ENCODE measurements at places on chromosomes 2 and 18.

DNA sequence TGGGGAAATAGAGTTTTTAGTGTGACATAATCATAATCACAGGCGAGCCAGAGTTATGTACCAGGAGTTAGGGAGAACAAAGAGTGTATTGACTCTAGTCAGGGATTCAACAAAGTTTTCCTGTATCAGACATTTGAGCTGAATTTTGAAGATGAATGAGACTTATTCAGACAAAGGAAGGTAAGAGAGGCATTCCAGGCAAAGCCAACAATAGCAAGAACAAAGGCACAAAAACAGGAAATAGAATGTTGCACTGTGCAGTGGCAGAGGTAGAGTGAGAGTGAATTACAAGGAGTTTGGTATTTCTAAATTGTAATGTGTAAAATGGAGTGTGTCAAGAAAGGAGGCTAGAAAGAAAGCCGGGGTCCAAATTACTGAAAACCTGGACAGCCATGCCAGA is 156.2 kb downstream of the CCDC148 start:
- no peak for DNase-seq

DNA sequence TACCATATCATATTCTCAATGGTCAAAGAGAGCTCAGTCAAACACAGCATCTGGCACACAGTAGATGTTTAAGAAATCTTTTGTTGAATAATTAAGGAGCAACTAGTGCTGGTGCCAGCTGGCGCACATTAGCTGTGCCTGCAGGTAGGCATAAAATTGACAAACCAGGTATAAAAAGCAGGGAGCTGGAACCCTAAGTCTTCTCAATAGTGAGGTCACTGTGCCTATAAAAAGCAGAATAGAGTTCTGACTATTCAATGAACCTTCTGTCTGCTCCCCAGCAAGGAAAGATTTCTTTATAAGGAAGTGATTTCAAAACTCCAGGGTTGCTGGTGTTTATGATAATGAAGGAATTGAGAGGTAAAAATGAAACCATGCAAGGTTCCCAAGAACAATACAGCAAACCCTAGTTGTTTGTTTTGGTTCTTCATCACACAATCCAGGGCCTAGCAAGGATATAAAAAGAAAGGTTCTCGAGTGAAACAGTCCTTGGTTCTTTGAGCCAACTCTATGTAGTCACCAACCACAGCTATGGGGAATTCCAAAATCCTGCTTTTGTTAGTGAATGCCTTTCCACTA is 76.1 kb downstream of the THADA start:
- peak; percentile 98 for DNase-seq

DNA sequence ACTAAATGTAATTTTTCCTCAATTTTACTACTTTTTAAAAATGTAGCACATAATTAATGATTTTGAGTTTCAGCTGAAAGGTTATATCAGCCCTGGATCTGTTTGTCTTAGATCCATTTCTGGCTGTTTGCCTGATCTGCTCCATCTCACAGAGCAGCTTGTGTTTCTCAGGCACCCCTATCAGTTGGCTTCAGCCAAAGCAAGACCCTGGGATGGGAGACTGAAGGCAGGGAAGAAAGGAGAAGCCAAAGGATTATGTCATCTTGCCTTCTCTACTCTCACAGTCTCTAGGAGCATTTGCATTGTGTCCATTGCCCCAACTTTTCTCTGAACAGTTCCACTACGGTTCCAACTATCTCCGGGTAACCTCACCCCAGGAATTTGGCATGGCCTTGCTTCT is 110.5 kb downstream of the CCDC148 start:
- no peak for DNase-seq

DNA sequence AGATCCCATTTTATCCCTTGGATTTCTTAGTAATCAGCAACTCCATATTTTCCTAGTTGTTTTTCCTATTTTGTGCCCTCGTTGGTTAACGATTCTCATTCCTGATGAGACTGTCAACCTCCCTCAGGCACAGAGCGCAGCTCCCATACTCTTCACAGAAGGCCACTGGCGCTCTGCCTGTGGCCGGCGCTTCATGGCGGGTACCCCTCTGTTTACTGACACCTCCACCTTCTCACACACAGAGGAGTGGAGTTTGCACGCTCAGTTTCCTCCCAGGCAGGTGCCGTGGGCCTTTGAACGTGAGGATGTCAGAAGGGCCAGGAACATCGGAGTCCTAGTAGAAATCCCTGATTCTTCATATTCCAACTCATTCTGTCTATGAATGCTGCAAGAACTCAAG is 139.0 kb downstream of the MBP start:
- no peak for DNase-seq

GRCh38 chr18:39589496-39589895 is 2023.9 kb upstream of the CELF4 start:
- no peak for DNase-seq

GRCh38 chr2:159998961-159999360 is 63.5 kb downstream of the PLA2R1 start:
- DNase-seq: peak; percentile 53

DNA sequence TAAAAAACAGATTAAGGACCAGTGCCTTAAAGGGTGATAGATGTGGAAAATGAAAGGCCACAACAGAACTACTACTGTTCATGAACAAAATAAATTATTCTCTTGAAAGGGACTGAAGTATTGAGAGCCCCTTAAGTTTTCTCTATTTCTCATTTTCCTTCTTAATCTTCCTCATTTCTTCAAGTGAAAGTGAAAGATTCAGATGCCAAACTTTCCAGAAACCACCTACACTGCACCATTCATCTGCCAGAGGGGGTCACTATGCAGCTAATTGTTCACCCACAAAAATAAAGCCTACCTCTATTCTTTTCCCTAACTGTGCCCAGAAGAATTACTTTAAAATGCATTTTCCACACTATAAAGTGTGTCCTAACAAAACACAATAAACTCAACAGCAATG is 140.1 kb downstream of the NR4A2 start:
- peak; percentile 8 for DNase-seq

GRCh38 chr2:191786694-191787093 is 60.2 kb downstream of the CAVIN2 start:
- peak; percentile 28 for DNase-seq

- DNase-seq: peak; percentile 28
Measured at GRCh38 chr2:158969715-158970240, 1.3 kb downstream of the TANC1 start.

DNA sequence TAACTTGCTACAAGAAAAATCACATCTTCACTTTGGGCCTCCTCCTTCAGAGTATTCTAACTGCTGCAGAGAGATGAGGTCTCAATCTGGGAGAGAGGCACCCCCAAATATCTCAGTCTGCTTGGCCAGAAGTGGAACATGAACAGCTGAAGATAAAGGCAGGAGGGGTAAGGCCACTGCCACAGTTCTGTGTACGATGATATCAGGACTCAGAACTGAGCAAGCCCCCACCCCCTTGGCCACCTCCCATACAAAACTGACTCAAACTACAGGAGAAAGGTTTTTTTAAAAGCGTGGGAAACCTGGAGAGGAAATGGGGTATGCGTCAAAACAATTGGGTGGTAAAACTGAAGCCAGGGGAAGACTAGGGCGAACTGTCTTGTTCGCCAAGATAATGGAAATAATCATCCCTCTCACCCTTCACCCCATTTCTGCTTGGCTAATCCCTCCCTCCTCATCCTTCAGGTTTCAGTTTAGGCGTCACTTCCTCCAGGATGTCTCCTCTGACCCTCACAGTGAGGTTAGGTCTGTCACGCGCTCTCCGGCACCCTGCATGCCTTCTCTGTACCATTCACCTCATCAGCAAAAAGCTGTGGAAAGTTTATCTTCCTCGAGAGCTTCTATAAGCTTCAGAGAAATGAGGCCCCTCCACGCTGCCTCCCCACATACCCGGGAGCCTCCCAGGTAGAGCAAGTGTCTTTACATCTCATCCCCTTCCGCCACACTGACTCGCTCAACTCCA is 64.4 kb downstream of the SFXN5 start:
- DNase-seq: no peak

DNA sequence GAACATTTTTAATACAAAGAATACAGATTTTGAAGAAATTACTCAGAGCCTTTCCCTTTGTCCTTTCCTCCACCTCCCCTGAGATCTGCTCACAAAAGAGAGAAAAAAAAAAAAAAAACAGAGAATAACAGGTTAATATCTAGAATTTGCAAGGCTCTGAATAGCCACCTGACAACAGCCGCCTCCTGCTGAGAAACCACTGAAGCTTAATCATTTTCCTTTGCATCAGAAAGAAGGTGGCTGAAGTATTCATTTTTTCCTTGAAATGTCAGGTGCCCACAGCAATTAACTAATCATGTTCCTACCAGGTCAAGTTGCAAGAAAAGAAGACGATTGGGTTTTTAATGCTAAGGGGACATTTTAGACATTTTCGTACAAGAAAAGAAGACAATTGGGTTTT is 21.2 kb downstream of the CNTNAP5 start:
- no peak for DNase-seq

- no peak for DNase-seq
Measured at GRCh38 chr18:32760391-32760790, 12.4 kb downstream of the KLHL14 start.

- DNase-seq: peak; percentile 99
Measured at GRCh38 chr2:145692971-145693478, 1173.1 kb upstream of the ZEB2 start.

GRCh38 chr2:240024766-240025165 is 376 bp downstream of the NDUFA10 start:
- peak; percentile 2 for DNase-seq

DNA sequence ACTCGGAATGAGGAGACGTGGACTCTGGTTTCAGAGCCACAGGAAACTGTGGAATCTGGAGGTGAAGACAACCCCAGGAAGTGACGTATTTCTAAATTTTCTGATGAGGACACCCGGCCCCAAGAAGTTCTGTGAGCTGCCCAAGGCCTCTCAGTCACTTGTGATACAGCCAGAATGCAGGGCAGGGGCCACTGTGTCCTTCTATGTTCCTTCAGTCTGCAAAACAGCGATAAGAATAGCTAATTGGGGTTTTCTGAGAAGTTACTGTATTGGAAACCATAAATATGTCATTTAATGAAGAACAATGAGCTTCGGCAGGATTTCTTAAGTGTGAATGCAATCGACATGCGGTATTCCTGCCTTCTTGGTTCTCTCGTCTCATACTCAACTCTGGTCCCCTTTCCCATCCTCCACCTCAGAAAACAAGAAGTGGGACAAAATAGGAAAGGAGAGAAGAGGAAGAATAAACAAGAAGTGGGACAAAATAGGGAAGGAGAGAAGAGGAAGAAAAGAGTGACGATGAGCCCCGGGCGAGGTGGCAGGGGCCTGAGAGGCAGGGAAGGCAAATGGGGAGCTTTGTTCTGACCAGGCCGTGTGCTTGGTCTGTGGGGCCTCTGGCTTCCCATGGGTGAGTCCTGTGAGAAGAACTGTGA is 282.0 kb upstream of the REV1 start:
- no peak for DNase-seq

DNA sequence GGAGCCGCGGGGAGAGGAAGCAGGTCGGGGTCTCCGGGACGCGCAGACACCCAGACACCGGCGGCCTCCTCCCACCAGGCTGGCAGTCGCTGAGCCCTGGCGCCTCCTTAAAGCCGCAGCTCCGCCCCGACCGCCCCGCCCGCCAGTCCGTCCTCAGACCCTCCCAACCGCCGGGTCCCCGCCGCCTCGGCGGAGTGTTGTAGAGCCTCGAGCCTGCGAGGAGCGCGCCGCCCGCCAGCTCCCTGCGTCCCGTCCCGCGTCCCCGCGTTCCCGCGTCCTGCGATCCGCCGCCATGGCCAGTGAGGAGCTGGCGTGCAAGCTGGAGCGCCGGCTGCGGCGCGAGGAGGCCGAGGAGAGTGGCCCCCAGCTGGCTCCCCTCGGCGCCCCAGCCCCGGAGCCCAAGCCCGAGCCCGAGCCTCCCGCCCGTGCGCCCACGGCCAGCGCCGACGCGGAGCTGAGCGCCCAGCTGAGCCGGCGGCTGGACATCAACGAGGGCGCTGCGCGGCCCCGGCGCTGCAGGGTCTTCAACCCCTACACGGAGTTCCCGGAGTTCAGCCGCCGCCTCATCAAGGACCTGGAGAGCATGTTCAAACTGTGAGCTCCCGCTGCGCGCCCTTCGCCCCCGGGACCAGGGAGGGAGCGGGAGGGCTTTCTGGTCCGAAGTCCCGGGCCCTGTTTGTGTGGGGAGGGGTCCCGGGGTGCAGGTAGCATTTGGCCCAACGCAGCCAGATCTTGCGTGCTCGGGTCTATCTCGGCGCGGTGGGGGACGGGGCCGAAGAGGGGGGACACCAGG is at the start of gene EFHD1:
EFHD1 (plus strand) TSS at position 192 of the 793 bp plus-strand sequence; CDS start at position 293, 101 bp downstream.
- DNase-seq: peak; percentile 47

DNA sequence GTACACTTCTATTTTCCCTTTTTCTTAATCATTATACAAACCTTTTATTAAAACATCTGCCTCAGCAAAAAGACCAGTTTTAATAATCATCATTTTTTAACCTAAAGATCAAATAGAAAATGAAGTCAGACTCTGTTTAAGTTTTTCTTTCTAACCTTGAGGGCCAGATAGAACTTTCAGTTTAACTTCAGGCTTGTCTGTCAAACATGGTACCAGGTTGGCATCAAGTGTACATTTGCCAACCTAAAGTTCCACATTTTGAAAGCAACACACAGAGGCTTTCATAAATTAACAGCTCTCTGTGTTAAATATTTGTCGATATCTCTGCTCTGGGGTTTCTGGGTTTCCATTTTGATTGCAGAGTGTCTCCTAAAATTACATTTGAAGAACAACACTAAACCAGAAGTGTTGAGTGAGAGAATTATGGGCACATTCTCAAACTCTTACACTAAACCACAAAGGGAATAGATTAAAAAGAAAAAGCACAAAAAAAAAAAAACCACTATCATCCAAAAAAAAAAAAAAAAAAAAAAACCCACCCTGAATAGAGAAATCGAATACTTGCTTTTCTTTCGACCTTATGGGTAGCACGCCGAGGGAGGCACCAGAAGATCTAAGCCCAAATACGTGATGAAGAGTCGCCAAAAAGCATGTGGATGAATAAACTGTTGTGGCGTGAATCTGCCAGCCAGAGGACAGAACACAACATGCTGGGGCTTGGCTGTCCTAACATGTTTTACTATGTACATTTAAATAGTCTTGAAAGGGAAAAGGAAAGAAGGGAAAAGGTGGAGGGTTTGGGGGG is 166.2 kb downstream of the TCF4 start:
- DNase-seq: no peak

DNA sequence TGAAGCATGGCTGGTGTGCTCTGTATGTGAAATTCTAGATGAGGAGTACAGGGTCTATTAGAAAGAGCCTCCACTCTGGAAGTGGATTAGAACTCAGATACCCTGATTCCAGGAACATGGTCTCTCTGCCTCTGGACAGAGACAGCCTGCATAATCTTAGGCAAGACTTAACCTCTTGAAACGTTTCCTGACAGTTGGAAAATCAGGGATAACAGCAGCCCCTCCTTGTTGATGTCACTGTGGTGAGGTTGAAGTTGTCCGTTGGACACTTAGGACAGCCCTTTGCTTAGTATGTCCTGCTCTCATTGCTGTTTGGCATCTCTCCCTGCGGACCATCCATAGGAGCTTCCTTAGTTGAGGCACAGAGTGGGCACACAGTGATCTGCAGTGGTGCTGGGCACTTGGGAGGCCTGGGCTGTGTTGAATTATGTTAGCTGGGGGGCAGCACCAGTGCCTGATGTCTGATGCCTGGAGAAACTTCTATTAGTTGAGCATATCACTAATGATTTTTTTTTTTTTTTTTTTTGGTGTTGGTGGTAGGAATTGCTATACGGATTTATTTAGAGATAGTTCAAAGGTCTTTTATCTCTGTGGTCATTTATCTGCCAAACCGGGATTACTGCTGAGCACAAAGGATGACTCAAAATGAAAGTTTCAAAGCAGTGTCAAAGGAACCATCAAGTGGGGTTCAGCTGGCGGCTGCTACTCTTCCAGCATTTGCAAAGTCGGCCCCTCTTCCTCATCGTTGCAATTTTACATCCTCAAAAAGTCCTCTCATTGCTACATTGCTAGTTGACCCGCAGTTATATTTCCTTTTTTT is 28.8 kb downstream of the SETBP1 start:
- DNase-seq: peak; percentile 27

- peak; percentile 57 for DNase-seq
Measured at GRCh38 chr2:151260573-151261230, 961 bp downstream of the RBM43 start.

Data from iris pigment epithelial cell (primary cell).